ENCODE measurements at places on chromosomes 3 and 15.

- DNase-seq: no peak
Measured at GRCh38 chr3:8589880-8590556, 54.6 kb downstream of the SSUH2 start.

- no peak for DNase-seq
Measured at GRCh38 chr3:156579427-156579851, 24.5 kb upstream of the SSR3 start.

DNA sequence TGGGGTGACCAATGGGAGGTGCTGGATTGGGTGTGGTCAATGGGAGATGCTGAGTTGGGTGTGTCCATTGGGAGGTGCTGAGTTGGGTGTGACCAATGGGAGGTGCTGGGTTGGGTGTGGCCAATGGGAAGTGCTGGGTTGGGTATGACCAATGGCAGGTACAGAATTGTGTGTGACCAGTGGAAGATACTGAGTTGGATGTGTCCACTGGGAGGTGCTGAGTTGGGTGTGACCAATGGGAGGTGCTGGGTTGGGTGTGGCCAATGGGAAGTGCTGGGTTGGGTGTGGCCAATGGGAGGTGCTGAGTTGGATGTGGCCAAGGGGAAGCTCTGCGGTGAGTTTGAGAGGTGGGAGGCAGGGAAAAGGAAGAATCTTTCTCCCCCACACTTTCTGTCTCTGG lies 250.0 kb upstream of the PROK2 start:
- no peak for DNase-seq

DNA sequence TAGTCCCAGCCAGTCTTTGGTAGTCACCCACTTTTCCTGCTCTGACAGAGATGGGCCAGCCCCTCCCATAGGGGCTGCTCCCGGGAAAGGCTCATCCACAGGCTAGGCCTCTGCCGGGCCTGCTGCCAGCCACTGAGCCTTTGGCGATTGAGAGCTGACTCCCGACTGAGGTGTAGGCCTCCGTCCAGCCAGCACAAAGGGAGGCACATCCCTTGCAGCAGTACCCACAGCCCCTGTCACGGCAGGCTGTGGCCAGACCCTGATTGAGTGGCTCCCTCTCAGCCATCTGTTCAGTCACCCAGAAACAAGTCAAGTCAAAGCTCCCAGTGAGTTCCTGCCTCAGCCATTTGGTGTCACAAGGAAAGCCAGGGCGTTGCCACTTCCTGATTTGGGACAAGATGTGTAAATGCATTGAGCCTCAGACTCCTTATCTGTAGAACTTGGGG lies 6.2 kb upstream of the PAK6 start:
- no peak for DNase-seq
